ENCODE measurements at places on chromosomes 2 and 18. TPM values are rescaled to one million over a fixed set of nuclear protein-coding genes. Genes with fewer than 3 reads are reported as not detected.

DNA sequence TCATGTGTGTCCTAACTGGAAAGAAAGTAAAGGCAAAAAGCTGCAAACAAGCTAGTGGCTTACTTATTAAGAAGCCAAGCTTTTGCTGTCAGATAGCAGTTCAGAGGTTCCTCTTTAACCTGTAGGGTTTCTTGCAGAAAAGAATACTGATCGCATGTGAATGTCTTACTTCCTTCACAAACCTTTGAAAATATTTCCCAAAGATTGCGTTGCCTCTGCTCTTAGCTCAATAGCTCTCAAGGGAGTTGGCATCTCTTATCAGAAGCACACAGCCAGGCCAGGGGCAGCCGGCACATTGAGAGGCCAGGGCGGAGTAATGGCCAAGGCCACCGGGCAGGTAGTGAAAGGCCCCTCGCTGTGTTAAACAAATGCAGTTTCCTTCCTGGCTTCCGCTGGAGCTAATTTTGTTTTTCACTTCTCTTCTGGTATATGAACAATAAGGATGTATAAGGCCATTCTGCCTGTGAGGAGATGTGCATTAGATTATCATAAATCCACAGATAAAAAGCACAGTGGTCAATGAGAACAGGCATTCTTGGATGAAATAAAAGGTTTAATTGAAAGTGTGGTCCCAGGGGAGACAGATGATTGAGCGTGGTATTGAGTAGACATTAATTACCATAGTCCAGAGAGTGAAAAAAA, 542.4 kb upstream of the NRP2 start:
- no peak for DNase-seq

GRCh38 chr2:138922973-138923563, 142.9 kb upstream of the NXPH2 start:
- DNase-seq: peak; percentile 38

DNA sequence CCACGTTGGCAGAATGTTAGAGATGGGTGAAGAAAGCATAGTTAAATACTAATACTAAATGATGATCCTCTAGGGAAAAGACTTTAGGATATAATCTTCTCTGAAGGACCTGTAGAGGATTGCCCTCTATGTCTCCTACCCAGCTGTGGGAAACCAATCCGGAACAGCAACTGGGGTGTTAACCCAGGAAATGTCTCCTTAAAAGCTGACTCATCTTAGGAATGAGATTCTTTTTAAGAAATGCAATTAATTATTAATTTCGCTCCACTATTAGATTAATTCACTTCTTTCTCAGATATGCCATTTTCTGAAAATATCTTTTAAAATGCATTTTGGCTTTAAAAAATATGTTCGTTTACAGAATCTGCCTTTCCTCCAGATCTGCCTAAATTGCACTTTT, 7.4 kb downstream of the SCN3A start:
- no peak for DNase-seq

The CDK5R2 gene
- 0.14 TPM for total RNA-seq

The CCDC85A gene
- not detected for total RNA-seq

The GYPC gene
- 26.1 TPM for total RNA-seq

Measured in SJCRH30 (cell line).